ENCODE measurements at places on chromosomes 11 and 22.

DNA sequence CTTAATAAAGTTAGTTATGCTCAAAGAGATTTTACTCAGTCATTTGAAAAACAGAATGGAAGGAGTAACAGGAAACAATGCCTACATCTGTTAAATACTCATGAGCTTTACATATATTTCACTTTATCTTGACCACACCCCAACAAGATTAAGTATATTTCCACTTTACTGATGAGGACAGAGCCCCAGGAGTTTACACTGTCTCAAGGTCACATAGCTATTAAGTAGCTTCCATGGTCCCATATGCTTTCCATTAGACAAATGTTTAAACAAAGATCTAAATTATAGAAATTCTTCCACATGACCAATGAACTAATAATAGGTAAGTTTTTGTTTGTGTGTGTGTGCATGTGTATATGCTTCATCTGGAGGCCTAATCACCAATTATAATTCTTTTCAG lies 30.2 kb downstream of the MRTFA start:
- DNase-seq, result no peak

- no peak for DNase-seq
Measured at GRCh38 chr11:119808407-119809185, 79.6 kb upstream of the NECTIN1 start.

GRCh38 chr11:133082841-133083488 lies 449.3 kb downstream of the OPCML start:
- DNase-seq, result peak; percentile 18

GRCh38 chr11:91023731-91024130 lies 800.9 kb upstream of the CHORDC1 start:
- DNase-seq, result no peak
